Muscle of arm (tissue), 14 donors: ENCODE measurements at places on chromosomes 6 and 20.

DNA sequence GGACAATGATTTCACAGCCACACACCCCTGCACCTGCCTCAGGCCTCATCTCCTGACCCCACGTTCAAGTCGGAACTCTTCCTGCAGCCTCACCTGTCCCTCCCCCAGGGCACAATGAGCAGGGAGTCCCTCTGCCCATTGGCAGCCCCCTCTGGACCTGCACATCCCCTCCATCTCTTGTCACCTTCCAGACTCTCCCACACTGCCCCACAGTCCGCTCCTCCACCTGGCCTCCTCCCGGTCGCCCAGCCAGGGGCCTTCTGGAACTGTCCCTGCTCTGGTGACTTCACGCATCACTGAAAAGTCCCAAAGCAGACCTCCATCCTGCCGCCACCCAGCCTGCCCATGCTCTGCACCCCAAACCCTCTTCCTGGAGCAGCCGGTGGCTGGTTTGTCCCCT, 4.7 kb downstream of the CTSZ start:
- no peak for DNase-seq

DNA sequence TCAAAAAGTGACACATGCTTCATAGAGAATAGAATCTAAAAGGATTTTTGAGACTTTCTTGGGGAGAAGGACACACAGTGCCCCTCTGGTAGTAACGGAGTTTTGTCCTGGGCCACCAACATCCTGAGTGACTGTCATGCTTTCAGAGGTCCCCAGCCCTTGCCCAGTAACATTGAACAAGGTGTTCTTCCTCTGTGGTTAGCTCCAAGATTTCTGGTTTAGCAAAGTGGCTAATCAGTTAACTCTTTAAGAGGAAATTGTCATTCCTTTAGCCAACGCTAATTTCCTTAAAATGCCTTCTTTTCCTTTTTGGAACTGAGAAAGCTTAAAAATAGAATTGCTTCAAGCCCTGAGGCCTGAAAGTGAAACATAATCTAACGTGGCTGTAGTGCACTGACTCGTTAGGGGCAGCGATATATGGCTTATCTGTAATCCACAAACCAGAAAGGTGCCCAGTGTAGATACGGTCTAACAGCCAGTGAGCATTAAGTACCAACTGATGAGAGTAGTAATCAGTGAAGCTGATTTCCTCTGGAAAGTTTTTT, 7.8 kb downstream of the E2F3 start:
- no peak for DNase-seq

GRCh38 chr20:591941-592340, 18.2 kb downstream of the TCF15 start:
- DNase-seq: no peak

GRCh38 chr6:98824162-98824901, 10.0 kb upstream of the POU3F2 start:
- no peak for DNase-seq
